ENCODE measurements at places on chromosomes 16 and 17.

GRCh38 chr17:82309656-82310570, 7.5 kb downstream of the CD7 start:
- DNase-seq, result no peak

- no peak for DNase-seq
Measured at GRCh38 chr16:67190448-67191399, 788 bp upstream of the EXOC3L1 start.

GRCh38 chr17:45200701-45201100, 21.0 kb upstream of the FMNL1 start:
- no peak for DNase-seq

DNA sequence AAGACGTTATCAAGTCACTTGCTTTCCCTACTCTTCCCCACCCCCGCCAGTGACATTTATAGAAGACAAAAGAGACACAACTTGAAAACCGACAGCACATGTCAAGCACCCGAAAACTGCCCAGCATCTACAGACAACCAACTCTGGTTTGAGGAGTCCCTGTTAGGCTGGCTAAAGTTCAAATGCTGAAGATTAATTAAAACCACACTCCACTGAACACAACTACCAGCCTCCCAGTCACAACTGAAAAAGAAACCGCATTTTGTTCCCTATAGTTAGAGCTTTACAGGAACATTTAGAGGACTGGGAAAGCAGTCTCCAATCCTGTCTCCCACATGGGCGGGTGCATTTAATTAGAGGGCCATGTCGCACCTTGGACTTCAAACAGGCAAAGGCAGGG, 73.0 kb upstream of the COX10 start:
- no peak for DNase-seq

DNA sequence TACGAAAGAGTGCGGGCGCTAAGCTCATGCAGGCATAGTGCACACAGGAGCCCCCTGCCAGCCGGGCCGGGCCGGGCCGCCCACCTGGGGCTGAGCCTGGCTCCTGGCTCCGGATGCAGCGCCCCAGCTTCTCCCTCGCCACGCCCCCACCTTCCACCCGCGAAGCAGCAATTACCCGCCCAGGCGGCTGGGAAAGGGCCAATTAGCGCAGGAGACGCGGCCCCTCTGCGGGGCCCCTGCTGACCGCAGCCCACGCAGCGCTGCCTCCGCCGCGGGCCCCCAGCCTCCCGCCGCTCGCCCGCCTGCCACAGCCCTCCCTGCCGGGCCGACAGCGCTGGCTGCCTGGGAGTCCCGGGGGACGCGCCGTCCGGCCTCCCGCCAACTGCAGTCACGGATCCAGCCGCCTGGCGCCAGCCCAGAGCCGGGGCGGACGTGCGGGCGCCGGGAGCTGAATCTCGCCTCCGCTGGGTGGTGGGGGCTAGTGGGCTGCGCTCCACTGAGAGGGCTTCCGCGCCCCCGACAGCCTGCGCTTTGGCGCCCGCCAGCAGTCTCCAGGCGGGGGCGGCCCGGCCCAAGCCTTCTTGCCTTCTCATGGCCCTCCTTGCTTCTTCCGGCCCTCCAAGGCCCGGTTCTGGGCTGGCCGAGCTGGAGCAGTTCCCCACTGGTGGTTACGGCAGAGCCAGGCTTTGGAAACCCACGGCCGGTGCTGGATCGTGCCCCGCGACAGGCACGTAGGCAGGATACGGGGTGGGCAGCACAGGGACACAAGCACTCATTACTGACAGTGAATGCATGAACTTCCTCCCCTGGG, 14.9 kb upstream of the CBFB start:
- DNase-seq, result no peak

DNA sequence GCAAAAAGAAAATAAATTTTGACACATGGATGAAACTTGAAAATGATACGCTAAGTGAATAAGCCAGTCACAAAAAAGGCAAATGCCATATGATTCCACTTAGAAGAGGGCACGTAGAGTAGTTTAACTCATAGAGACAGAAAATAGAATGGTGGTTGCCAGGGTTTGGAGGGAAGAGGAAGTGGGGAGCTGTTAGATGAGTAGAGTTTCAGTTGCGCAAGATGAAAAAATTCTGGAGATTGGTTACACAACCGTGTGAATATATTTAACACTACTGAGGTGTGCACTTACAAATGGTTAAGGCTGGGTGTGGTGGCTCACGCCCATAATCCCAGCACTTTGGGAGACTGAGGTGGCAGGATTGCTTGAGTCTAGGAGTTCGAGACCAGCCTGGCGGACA, 93.4 kb upstream of the TMEM132E start:
- no peak for DNase-seq

GRCh38 chr17:2978991-2979390, 84.4 kb downstream of the OR1D5 start:
- DNase-seq, result no peak

DNA sequence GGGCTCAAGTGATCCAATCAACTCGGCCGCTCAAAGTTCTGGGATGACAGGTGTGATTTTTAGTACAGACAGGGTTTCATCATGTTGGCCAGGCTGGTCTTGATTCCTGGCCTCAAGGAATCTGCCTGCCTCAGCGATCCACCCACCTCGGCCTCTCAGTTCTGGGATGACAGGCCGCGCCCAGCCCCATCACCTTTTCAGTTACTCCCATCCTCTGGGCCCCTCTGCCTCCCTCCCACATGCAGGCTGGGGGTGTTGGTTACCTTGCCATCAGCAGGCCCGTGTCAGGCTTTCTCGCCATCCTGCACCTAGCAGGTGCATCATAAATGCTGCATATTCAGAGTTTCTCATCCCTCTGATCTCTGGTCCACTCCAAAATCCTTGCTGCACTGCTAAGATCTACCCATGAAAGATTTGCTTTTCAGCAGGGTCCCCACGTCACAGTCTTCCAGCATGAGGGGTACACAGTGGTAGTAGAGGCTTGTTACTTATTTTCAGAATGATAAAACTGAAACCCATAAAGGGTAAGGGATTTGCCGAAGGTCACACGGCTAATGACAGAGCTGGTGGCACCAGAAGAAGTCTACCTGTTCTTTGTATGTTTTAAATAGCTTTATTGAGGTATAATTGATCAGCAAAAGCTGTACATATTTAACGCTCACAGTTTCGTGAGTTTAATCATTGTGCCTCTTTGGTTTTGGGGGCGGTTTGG, 16.6 kb downstream of the PMM2 start:
- DNase-seq, result no peak

GRCh38 chr16:82464187-82464586, 162.6 kb upstream of the CDH13 start:
- DNase-seq, result no peak

DNA sequence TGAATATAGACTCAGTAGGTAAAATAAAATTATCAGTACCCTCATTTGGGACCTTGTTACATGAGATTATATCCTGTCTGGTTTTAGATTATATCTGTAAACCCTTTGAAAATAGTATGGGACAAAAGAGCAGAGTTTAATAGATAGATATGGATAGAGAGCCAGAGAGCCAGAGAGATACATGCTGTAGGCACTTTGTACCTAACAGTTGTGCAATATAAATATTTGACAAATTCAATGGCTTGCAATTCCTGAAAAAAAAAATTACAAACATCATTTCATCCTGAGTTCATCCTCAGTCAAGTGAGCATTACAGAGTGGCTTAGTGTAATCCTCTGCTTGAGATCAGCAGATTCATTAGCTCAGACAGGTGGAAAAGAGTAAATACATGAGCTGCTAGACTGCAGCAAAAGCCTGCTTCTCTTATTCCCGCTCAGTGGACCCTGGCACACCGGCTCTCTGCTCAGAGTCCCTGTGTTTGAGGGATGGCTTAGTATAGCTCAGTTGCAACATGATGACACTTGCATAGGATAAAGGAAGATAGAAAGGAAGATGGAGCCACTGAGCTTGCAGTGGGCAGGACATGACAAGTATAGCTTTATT, 931.6 kb upstream of the GOT2 start:
- no peak for DNase-seq

- no peak for DNase-seq
Measured at GRCh38 chr17:42287305-42287976, 857 bp upstream of the STAT5A start.

DNA sequence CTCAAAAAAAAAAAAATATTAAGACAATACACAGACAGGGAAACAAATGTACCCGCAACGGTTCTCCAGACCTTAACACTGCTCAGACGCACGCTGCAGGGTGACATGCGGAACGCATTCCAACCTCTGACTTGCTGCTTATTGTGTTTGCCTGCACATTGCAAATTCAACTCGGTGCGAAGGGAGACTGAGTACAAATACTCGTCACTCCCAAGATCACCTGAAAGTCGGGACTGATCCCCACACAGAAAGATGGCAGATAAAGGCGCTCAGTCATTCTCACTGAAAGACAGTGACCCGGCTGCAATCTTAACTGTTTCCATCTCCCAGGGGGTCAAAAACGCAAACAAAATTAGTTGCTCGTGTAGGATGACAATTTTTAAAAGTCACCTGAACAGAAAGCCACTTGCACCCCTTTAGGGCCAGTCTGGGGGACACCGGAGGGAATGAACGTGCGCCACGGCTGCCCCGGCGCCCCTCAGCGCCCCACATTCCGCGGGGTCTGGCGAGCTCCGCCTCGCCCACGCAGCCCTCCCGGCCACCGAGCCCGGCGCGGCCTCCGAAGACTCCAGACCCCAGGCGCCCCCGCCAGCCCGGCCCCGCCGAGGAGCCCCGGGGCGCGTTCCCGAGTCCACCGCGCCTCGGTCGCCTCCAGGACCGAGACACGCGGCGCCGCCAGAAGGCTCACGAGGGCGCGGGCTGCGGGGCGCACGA, 589 bp downstream of the CLCN7 start:
- DNase-seq, result no peak

DNA sequence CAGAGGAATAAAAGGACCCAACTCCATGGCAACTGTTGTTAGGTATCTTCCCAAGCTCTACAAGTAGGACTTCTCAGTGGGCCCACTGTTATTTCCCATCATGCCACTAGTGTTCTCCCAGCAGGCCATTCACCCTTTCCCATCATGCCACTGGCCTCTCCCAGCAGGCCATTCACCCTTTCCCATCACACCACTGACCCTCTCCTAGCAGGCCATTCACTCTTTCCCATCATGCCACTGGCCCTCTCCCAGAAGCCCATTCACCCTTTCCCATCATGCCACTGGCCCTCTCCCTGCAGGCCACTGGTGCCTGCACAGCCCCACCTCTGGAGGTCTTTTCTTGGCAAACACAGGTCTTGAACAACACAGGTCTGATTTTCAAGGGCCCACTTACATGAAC, 36.3 kb downstream of the IFT140 start:
- no peak for DNase-seq

DNA sequence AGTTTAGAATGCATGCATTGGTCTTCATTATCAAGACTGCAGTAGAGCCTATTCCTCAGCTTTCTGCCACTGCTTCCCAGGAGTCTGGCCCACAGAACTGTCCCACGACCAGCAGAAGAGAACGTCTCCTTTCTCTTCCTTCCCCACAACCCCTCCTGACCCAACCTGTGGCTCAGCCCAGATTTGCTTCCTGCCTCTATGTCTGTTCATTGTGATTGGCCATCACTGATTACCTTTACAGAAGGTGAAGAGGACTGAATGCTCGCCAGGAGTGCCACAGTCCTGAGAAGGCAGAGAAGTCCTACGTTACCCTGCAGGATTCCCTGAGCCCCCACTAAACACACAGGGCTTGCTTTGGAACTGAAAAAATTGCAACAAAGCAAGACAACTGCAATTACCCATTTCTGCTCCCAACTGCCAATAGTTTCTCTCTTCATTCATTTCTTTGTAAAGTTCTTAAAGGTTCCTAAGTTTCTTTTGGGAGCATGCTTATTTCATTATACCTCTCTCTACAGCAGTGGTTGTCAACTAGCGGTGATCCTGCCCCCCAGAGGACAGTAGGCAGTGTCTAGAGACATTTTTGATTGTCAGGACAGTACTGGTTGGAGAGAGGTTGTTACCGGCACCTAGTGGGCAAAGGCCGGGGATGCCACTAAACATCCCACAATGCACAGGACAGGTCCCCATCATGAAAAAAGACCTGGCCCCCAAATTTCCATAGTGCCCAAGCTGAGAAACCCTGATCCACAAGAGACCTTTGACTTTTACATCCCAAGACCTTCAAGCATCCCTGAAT, 4.5 kb upstream of the NAT9 start:
- DNase-seq, result no peak

GRCh38 chr17:11853321-11854151, 143.7 kb downstream of the ZNF18 start:
- DNase-seq, result no peak

DNA sequence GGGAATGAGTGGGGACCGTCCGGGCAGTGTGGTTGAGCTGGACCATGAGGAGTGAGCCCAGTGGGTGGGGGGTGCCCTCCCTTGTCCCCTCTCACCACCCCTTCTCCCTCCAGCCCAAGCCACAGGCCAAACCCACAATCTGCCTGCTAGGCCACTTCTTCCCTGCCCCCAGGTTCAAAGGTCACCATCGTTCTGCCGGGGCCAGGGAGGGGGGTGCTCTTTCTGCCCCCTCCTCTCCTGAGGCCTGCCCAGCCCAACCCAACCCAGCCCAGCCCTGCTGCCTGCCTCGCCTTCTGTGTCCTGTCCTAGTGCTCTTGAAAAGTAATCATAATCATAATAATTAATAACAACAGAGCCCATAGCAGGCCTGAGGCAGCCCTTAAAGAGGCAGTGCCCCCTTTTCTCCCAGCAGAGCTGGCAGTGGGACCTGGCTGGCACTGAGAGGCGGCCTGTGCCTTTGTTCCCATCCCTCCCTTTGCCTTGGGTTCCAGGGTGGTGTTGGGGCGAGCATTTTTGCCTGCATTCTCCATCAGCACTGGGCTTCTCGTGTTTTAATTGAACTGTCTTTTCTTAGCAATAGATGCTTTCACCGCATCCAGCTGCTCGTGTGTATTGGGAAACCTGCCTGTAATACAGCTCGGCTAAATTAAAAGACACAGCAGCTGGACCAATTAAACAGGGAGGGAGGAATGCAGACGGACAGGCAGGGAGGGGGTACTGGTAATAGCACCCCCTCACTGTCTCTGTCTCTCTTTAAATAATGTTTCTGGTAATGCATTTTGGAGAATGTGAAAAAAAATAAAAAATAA, 46.8 kb downstream of the SREBF1 start:
- no peak for DNase-seq

DNA sequence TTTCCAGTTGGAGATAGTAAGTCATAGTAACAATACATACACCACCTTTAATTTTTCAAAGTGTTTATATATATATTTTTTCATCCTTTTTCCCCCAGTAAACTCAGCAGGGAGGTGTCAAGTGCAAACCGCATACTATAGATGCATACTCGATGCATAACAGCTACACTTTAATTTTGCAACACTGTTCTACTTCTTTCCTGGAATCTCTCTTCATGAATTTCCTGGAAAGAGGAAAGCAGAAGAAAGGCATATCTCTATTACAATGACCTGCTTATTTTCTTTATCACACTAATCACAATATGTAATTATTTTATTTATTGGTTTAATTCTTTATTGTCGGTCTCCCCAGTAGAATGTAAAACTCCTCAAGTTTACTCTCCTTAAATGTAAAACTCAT, 140.0 kb downstream of the SNX11 start:
- DNase-seq, result no peak

Measured in renal cortex interstitium (tissue), 15 donors.